Heart right ventricle (tissue), 16 donors: ENCODE measurements at places on chromosomes 11 and 22. TPM values are rescaled to one million over a fixed set of nuclear protein-coding genes. Genes with fewer than 3 reads are reported as not detected.

DNA sequence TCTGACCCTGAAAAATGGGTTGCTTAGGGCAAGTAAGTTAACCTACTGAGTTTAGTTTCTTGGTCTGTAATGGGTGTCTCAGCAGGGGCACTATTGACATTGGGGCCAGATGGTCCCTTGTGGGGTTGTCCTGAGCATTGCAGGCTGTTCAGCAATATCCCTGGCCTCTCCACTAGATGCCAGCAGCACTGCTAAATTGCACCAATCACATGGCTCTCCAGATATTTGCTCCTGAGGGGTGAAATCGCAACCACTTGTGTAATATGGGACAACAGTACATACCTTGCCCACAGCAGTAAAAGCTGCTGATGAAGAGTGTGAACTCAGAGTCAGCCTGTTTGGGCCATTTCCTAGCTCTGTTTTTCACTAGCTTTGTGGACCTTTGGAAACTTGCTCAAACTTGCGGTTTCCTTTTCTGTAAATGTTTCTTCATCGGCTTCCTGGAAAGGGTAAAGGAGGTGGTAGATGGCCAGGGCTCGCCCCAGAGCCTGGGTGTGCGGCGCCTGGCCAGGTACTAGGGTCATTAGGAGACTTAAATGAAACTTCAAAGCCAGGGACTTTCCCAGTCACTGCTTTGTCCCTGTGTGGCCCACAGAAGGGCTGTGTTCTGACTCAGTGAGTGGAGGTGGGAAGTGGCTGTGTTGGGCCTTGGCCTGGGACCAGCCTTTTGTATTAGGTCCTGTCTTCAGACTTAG is 13.0 kb downstream of the NCF4 start:
- peak; percentile 43 for DNase-seq

SMC1B gene
- polyA plus RNA-seq: not detected

C22orf42 gene
- not detected for polyA plus RNA-seq

AGBL2 gene
- 0.04 TPM for polyA plus RNA-seq
